ENCODE measurements at places on chromosomes 11 and 22.
A peak's percentile ranks its signal among the peaks of the same experiment; 100 is the strongest.

DNA sequence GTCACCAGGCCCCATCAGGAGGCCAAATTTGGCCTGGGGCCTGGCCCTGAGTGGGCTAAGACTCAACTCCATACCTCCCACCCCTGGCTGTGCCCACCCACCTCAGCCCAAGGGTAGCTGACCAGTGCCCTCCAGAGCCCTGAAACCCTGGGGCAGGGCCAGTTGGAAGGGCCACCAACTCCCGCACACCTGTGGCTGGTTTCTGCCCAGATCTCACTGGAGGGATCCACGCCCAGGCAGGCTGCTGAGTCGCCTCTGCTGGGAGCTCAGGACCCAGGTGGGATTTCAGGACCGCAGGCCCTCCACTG is 8.9 kb upstream of the PIM3 start:
- DNase-seq, result no peak

DNA sequence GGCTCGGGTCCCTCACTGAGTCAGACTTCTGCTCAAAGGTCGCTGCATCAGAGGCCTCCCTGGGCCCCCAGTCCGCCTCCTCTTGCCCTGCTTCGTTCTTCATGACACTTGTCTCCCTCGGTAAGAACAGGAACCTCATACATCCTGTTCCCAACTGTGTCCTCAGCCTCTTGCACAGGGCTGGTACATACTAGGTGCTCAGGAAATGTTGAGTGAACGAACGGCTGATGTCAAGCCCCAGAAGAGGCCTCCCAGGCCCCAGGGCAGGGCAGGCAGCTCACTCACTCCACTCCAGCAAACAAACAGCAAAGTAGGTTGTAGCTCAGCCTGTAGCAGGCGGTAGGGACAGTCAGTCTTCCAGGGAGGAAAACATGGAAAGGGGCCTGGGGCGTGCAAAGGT is 17.2 kb downstream of the SYNGR1 start:
- DNase-seq, result no peak

GRCh38 chr11:62024936-62025486 is 57.6 kb upstream of the FTH1 start:
- DNase-seq, result no peak

GRCh38 chr11:1011320-1011698 is 25.2 kb downstream of the MUC6 start:
- DNase-seq, result no peak

GRCh38 chr22:38240734-38241252 is 32.0 kb downstream of the TMEM184B start:
- peak; percentile 72 for DNase-seq

DNA sequence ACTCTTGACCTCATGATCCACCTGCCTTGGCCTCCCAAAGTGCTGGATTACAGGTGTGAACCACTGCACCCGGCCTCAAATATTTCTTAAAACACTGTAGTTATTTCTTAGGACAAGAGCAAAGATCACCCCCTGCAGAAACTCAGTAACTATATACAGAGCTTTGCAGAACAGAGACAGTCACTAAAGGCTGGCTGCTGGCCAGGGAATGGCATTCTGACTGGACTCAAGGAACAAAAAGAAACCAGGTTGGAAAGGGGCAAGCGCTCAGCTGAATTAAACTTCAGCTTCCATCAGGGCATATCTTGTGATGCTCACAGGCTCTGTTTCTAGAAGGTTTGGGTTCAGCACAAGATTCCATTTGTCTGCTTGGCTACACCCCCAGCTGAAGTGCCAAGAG is 95.8 kb downstream of the ADAMTS15 start:
- DNase-seq, result no peak

- no peak for DNase-seq
Observed at GRCh38 chr22:44357296-44357965, 44.7 kb upstream of the SHISAL1 start.

DNA sequence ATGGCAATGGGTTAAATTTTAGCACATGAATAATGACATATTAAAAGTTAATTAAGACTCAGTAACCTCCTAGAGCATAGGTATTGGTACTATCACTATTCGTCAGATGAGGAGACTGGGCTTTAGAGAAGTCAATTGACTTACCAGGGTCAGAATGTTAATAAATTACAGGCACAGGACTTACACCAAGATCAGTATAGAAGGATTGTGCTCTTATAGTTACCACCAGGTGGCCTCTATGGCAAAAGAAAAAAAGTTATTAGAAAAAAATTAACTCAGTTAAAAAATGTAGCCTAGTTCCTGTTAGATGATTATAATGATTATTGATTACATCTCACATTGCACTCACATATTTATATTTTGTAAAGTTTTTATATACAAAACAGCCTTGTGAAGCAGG is 1163.7 kb downstream of the FAM181B start:
- DNase-seq, result no peak

GRCh38 chr11:34242037-34242625 is 115.7 kb downstream of the ABTB2 start:
- DNase-seq, result no peak

DNA sequence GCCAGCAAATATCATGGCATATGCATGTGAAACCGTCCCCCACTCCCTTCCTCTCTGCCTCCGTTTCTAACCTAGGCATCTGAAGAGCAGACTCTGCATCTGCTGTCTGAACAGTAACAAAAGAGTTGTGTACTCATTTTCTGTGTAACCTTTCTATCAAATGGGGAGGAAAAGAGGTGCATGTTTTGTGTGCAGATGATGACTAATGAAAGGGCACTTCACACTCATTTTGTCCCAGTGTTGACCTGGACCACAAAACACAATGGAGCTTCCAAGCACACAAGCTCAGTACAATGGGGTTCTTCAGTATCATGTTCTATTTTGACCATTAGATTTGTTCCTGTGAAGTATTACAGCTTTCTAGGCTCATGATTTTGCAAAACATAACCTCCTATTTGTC is 13.0 kb downstream of the JHY start:
- DNase-seq, result no peak

GRCh38 chr11:116650052-116650451 is 122.7 kb downstream of the BUD13 start:
- no peak for DNase-seq

DNA sequence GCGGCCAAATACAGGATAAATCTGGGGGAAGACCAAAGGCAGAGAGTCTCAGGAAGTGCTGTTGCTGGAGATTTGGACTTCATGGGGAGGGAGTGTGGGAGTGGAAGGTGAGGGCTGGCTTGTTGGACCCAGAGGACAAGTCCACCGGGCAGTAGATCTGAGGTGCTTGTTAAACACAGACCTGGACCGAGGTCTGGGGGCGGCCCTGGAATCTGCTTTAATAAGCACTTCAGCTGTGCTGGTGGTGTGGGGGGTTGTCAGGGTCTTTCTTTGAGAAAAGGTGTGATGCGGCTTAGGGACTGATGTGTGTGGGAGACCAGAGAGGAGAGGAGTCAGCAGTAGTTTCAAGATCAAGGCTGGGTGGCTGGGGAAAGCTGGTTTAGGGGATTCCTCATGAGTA is 4.4 kb downstream of the TRMU start:
- no peak for DNase-seq

DNA sequence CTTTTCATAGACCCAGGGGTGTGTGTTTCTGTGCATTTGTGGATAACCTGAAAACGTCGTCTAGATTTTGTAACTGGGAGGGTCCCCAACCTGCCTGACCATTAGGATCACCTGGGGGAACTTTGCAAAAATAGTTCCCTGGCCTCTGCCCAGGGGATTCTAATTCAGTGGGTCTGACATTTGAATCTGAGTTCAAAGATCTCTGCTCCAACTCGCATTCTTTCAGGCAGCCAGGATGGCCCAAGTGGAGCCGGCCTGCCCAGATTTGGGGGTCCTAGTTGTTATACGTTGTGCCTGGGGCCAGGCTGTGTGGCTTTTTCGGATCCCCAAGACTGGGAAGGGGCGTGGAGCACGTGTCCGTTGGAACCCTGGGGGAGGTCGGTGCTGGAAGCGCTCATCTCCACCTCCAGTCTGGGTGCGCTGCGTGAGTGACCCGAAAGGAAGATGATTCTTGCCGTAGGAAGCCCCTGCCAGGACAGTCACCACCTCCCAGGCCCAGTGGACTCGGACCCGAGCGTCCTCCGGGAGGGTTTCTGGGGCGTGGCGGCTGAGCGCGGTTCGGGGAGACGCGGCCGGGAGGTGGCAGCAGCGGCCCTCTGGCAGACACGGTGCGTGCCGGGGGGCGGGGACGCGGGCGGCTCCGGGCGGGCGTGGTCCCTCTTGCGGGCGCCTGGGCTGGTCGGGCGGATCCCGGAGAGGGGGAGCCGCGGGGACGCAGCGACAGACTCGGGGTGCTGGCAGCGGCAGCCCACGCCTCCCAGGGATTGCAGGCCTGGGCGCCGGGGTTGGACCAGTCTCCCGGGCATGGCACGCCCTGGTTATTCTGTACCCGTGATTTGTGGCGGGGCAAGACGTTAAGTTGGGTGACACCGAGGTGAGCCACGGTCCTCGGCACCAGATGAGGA is 29.2 kb upstream of the PLET1 start:
- DNase-seq, result no peak

DNA sequence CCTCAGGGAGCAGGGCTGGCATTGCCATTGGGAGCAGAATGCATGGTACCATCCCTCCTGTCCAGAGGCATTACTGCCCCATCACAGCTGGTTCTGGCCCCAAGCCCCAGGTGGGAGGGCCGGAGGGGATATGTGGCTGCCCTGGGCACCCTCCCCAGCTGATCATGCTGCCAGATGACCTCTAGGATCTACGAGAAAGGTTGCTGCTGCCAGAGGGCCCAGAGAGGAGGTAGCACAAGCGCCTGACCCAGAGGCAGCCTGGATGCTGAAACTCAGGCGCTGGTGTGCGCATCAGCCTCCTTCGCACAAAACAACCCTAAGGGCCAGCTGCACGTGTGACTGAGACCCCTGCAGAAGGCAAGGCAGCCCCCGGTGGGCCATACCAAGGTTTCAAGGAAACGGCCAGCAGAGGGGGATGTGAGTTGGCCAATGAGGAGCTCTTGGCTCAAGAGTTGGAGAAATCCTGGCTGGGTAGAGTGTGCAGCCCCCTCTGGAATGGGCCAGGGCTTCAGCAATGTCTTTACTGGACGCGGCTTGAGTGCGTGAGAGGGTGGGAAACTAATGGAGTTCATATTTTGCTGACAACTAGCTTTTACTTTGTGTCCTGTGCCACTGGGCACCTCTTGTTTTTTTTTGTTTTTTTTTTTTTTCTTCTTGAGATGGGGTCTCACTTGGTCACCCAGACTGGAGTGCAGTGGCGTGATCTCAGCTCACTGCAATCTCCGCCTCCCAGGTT is 88.3 kb upstream of the PARVA start:
- no peak for DNase-seq

DNA sequence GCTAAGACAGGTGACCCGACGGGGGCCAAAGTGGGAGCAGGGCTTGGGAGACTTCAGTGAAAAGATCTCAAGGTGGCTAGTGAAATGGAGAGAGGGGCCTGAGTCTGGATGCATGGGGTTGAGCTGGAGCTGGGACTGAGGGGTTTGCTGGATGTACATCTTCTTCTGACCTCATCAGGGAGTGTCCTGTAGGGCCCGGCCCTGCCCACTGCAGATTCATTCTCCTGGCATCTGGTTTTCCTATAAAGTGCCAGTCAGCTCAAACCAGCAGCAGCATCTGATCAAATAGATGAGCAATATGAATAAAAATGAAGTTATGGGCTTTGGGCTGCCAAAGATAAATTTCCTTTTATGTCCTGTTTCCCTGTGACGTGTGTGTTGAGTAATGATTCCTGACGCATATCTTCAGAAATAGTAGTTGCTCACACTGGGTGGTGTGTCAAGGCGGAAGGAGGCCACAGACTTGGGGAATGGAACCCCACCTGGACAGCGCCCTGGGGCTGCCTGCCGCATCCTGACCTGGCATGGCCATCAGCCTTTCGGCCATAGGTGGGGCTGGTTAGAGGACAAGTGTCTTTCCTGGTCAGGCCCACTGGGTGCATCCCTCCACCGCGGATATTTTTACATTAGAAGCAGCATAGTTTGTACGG is 135.4 kb downstream of the OSBP2 start:
- DNase-seq, result peak; percentile 42

DNA sequence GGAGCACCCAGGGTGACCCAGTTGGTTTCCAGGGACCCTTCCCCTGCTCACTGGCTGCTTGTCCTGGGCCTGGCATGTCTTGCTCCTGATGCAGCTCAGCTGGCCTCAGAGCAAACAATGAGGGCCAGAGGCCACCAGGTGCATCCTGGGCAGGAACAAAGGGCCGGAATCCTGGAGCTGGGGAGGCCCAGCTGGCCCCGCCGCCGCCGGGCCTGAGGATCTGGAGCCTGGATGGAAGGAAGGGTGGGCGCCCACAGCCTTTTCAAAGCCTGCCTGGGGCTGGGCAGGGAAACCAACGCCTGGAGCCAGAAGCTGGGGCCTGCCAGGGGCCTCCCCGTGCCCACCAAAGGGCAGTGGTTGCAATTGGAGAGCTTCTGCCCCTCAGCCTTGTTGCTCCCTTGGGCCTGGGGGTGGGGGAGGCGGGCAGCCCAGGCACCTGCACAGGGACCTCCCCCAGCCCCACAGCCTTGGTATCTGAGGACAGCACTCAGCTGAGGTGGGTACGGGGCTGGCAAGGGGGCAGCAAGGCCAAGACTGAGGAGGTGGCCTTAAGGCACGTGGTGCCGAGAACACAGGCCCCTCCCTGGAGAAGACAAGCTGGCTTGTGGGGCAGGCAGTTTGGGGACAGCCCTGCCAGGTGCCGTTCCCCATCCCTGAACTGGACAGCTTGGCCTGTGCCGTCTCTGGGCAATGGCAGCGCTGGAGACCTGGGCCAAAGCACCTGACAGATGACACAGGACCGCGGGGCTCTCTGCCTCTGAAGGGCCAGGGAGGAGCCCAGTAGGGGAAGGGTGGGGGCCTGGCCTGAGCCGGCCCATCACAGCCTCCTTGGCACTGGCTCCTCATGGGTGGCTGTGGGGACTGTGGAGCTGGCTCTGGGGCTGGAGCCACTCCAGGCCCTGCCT is 7.1 kb upstream of the ADORA2A start:
- no peak for DNase-seq

DNA sequence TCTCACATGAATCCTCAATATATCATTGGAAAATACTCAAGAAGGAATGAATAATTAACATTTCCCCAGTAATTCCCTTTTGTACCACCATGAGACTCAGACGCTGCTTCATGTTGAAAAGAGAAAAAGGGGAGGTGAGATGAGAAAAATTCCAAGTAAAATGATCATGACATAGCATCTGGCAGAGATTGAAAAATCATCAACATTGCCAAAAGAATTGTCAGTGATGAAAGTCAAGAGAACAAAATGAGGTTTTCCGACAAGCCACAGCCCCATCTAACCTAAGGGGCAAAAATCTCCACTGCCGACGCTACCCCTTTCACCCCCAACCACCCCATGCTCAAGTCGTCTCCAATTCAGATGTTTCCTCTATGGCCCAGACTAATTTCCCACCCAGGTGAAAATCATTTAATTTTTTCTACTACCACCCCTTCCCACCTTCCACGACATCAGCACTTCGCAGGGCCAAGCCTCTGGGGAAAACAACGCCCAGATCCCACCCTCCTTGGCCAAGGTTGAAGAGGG is 1.2 kb downstream of the RAB6A start:
- no peak for DNase-seq

- DNase-seq, result no peak
Observed at GRCh38 chr11:10655227-10655626, 38.3 kb downstream of the IRAG1 start.

DNA sequence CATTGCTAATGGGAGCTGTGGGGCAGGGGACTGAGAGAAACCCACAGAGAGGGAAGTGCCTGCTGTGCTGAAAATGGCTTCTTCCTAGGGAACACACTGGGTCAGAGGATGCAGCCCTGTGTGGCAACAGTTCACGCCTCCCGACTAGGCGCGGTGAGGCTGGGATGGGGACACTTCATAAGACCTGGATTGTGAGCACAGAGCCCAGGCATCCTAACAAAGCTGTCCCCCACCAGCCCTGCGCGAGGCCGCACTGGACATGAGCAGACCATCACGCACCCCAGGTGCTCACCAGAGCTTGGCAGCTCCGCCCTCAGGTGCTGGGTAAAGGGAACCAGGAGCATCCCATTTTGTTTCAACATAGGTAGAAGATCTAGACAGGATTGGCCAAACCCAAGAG is 1.8 kb upstream of the KRTAP5-4 start:
- no peak for DNase-seq

Data from H1 (cell line).